ENCODE measurements at places on chromosomes 16 and 17.

- no peak for DNase-seq
Observed at GRCh38 chr17:1322014-1322428, 42.6 kb downstream of the TRARG1 start.

GRCh38 chr16:23950898-23951297 is 115.1 kb downstream of the PRKCB start:
- no peak for DNase-seq

DNA sequence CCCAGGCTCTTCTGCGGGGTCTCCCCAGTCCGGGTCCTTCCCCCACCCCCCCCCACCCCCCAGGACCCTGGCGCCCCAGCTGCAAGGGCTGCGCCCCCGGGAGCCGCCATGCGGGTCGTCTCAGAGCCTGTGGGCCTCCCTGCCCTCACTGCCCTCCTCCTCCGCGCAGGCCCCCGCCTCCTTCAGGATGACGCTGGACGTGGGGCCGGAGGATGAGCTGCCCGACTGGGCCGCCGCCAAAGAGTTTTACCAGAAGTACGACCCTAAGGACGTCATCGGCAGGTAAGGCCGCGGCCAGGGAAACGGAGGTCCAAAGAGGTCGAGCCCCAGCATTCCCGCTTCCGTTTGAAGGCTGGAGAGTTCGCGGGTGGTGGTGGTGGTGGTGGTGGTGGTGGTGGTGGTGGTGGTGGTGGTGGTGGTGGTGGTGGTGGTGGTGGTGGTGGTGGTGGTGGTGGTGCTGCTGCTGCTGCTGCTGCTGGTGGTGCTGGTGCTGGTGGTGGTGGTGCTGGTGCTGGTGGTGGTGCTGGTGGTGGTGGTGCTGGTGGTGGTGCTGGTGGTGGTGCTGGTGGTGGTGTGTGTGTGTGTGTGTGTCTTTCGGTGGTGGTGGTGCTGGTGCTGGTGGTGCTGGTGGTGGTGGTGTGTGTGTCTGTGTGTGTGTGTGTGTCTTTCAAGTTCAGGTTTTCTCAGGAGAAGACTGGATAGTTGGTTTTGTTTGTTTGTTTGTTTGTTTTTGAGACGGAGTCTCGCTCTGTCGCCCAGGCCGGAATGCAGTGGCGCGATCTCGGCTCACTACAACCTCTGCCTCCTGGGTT is 615 bp downstream of the PHKG2 start:
- DNase-seq: no peak

DNA sequence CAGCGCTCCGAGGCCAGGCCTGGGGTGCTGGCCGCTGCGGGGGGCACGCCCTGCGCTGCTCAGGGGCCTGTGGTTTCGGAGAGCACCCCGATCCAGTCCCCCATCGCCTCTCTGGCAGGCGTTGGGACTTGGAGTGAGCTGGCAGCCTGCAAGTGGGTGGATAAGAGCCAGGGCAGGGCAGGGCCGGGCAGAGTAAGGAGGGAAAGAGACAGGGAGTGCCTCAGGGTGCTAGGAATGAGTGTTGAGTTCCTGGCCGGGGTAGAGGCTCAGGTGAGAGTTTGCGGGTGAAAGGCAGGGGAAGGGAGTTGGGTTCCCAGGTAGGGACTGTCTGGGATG is 1.3 kb downstream of the CDH13 start:
- DNase-seq: no peak

GRCh38 chr17:2250140-2251095 is 53.2 kb downstream of the SMG6 start:
- DNase-seq: no peak

GRCh38 chr16:65769776-65770438 is 596.6 kb upstream of the CDH5 start:
- DNase-seq: no peak

DNA sequence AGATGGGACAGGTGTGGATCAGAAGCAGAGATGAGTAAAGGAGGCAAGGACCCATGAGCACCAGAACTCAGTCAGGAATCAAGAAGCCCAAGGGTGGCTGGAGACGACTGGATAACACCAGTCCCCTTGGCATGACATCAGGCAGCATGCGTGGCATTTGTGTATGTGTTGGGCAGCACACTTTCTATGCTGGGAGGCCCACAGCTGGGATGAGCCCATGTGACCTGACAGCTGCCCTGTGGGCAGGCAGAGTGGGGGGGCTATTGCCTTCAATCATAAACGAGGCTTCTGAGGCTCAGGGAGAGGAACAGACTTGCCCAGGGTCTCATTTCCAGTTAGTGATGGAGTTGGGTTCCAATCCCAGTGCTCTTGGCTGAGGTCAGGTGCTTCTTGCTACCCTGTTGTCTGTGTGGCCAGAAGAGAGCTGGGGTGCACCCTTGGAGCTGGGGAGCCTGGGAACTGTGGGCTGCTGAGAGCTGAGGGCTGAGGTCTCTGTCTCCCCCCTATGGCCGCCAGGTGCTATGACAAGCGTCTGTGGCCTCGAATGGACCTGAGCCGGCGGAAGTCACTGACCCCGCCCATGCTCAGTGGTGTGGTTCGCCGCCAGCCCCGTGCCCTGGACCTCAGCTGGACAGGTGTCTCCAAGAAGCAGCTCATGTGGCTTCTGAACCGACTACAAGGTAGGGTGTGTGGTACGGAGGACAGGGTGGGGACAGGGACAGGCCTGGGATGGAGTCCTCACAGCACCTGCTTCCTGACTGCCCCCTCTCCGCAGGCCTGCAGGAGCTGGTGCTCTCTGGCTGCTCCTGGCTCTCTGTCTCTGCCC is 7.1 kb upstream of the ORAI3 start:
- DNase-seq: no peak

Measured in mesothelial cell of epicardium (in vitro differentiated cells).